ENCODE measurements at places on chromosomes 7 and 10.

GRCh38 chr10:98587156-98587837, 140.6 kb upstream of the HPS1 start:
- DNase-seq: no peak

DNA sequence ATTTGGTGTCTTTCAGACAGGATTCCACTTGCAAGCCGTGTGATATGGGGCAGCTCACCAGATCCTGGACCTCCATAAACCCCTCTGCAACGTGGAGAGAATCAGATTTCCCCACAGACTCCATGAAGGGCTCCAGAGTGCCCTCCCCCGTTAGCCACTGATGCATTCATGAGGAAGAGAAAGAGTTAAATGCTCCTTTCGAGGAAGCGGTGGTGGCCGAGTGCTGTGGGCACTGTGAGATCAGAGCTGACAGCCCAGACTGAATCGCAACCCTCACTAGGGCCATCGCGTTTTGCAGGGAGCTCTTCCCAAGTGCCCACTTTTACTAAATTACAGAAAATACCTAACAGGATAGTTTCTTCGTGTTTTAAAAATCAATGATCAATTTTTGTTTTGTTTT, 226.3 kb upstream of the ZNF32 start:
- no peak for DNase-seq

DNA sequence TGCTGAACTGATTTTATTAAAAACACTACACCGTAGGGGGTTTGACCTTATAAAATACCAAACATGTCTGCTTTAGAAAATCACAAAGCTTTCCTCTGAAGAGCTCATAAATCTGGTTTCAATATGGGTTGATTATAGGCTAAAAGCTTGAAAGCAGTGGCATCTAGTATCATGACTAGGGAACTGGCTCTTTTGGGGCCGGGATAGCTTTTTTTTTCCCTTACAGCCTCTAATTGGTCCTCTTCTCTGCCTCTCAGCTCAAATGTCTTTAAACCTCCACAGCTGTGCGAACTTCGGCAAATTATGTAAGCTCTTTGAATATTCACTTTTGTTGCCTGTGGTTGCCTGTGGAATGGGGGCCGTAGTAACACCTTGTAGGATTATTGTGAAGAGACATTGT, 8.4 kb downstream of the BAMBI start:
- DNase-seq: no peak

- no peak for DNase-seq
Measured at GRCh38 chr7:6128205-6128604, 97.0 kb downstream of the ANKRD61 start.

DNA sequence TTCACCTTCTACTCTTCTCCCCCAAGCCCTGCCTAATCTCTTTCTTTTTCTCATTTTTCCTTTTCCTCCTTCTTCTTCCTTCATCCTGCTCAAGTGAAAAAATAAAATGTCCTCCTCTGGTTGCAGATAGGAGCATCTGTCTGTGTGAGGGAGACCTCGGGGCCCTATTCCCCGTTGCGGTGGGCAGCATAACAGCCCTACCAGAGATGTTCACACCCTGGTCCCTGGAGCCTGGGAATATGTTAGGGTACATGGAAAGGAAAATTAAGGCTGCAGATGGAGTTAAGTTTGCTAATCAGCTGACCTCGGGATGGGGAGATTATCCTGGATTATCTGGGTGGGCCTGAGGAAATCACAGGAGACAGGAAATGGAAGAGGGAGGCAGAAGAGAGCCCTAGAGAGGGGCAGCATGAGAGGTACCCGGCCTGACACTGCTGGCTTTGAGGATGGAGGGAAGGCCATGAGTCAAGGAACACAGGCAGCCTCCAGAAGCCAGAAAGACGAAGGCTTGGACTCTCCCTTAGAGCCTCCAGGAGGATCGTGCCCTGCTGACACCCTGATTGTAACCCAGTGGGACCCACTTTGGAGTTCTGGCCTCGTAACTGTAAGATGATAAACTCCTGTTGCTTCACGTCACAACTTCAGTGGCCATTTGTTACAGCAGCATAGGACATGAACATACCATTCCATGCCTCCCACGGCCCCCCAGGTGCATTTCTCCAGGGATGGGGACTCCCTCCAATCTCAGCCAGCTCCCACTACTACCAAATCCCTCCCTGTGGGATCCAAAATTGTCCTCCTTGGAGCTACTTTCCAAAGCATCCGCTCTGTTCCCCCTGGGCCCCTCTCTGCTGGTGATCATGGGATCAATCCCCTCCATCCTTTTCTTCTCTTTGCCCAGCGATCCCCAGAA, 39.0 kb upstream of the ZMIZ1 start:
- no peak for DNase-seq

DNA sequence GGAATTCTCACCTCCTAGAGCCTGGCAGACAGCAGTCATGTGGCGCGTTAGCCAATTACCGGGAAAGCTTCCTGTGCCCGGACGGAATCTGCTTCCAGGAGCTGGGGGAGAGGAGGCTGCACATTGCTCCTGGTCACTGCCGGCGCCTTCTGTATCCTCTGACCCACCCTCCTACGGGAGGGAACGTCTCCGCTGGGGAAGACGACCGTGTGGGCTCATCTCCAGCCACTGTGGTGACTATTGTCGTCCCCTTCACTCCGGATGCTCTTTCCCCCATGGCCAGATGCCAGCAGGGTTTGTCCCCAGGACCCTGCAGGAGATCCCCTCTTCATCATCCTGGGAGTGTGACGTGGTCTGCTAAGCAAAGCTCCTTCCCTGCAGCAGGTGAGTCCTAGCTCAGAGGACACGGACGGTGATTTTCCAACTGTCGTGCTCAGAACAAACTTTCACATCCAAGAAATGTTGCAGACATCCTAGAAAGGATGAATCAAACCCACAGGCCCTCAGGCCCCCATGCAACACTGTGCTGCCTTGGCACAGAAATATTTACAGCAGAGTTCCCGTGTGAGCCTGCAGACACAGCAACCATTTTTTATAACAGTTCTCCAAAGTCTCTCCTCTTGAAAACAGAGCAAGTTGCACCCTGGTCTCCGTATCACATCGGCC, 29.6 kb upstream of the FAM20C start:
- no peak for DNase-seq

DNA sequence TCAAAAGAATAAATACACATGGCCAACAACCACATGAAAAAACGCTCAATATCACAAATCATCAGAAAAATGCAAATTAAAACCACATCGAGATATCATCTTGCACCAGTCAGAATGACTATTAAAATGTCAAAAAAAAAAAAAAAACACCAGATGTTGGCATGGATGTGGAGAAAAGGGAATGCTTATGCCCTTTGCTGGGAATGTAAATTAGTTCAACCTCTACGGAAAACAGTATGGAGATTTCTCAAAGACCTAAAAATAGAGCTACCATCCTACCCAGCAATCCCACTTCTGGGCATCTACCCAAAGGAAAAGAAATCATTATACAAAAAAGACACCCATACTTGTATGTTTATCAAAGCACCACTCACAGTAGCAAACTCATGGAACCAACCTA, 45.0 kb upstream of the DIP2C start:
- no peak for DNase-seq

DNA sequence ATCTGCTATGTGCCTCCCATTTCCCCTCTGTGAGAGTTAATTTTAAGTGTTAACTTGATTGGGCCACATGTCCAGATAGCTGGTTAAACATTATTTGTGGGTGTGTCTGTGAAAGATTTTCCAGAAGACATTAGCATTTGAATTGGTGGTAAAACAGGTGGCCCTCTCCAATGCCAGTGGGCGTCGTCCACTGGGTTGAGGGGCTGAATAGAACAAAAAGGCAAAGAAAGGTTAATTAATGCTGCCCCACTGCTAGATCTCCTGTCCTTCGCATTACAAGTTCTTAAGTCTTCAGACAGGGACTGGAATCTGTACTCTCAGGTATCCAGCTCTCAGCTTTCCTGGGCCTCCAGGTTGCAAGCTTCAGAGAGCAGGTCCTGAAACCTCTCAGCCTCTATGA, 1160.9 kb upstream of the LRRN3 start:
- DNase-seq: no peak

GRCh38 chr10:35827783-35828182, 185.7 kb upstream of the FZD8 start:
- no peak for DNase-seq

GRCh38 chr10:20839141-20839540, 58.0 kb downstream of the NEBL start:
- no peak for DNase-seq

DNA sequence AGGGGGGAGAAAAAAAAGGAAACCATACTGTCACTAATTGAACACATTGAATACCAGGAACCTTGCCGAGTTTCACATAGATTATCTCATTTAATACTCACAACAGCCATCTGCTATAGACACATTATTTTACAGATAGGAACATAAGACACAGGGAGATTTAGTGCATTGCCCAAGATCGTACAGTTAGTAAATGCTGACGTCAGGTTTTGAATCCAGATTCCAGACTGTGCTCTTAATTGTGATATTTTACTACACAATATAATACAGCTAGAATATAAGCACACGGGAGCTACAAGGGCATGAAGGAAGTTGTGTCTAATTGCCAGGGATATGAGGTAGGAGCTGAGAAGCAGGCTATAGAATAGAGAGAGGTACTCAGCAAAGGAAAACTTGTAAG, 93.9 kb upstream of the MINDY3 start:
- DNase-seq: no peak

DNA sequence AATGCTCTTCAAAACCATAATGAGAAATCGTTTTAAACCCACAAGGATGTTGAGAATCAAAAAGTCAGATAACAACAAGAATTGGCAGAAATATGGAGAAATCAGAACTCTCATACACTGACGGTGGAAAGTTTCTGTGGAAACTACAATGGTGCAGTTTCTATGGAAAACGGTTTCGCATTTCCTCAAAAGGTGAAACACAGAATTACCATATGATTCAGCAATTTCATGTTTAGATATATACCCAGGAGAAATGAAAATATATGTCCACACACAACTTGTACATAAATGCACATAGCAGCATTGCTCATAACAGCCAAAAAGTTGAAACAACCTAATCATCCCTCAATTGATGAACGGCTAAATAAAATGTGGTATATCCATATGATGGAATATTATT, 218.2 kb downstream of the ARL4A start:
- DNase-seq: no peak

DNA sequence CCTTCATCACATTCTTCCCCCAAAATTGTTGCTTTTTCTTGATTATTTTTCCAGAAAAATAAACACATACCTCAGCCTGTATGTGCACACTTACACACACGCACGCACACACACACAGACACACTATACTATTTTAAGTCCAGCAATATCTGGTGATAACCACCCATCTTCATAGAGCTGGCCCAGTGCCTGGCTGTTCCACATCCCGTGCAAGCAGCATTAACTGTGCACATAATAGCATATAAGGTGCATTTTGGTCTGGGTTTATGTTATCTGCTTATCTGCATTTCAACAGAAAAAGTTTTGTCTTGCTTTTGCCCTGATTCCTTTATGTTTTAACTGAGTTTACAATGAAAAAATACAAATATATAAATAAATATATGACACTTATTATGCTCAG, 143.1 kb upstream of the KLF6 start:
- no peak for DNase-seq

DNA sequence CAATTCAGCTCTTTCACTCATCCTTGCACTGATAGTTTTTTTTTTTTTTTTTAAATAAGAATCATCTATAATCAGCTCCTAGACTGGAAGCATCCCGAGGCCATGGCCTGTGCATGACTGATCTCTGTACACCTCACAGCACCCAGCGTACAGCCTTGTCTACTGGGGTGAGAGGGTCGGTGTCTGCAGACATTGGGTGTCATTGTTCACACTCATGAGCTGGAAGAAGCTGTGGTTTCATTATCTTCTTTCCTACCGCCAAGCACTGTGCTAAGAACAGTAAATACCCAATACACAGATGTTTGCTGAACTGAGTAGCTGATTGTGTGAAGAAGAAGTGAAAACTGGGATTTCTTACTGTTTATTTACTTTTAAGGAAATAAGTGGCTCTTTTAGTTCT, 123.6 kb downstream of the CLEC2L start:
- no peak for DNase-seq

- DNase-seq: no peak
Measured at GRCh38 chr7:157926107-157926506, 589.3 kb downstream of the DNAJB6 start.

- peak; percentile 75 for DNase-seq
Measured at GRCh38 chr7:23471106-23471859, 992 bp upstream of the IGF2BP3 start.

GRCh38 chr10:79069325-79070080, 737 bp downstream of the ZMIZ1 start:
- DNase-seq: no peak

DNA sequence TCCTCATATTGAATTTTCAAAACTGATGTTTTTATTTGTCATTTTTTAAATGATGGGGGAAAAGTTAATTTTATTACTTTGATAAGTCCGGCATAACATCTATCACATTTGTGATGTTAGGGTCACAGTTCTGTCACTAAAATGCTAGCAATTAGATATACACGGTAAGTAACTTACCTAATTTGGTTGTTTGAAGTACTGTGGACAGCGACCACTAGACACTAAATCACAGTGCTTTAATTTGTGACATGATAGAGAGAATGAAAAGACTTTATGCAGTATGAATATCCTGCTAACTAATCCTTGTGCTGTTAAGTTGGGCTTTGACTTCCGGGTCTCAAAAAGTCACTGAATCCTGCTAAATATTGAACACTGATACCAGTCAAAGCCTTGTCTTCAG, 857.3 kb upstream of the KCND2 start:
- no peak for DNase-seq

DNA sequence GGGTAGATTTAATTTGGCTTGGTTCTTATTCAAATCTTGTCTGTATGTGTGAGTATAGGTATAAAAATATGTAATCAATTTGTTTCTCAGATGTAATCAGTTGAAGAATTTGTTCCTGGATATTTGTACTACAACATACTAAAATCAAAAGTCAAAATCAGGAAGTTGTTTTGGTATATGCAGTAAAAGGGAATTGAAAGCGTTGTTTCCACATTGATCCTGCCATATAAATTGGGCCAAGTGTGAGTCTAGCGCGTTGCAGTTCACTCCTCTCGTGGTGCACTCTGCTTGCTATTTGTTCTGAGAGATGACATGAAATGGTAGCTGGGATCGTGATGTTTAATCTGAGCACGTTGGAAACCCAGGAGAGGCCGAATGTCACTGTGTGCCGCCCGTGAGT, 55.9 kb downstream of the SHH start:
- DNase-seq: no peak
